ENCODE measurements at places on chromosomes 16 and 17. TPM values are rescaled to one million over a fixed set of nuclear protein-coding genes. Genes with fewer than 3 reads are reported as not detected.

- no peaks in the 10 kb centered on the region for H3K4me1 ChIP-seq
- peaks cover 8% of the 10 kb centered on the region for H3K27me3 ChIP-seq
- no peaks in the 10 kb centered on the region for H3K36me3 ChIP-seq
- H3K27ac ChIP-seq: no peak overlapping the region
Measured at GRCh38 chr16:81216706-81217105, 21.8 kb upstream of the BCO1 start.

DNA sequence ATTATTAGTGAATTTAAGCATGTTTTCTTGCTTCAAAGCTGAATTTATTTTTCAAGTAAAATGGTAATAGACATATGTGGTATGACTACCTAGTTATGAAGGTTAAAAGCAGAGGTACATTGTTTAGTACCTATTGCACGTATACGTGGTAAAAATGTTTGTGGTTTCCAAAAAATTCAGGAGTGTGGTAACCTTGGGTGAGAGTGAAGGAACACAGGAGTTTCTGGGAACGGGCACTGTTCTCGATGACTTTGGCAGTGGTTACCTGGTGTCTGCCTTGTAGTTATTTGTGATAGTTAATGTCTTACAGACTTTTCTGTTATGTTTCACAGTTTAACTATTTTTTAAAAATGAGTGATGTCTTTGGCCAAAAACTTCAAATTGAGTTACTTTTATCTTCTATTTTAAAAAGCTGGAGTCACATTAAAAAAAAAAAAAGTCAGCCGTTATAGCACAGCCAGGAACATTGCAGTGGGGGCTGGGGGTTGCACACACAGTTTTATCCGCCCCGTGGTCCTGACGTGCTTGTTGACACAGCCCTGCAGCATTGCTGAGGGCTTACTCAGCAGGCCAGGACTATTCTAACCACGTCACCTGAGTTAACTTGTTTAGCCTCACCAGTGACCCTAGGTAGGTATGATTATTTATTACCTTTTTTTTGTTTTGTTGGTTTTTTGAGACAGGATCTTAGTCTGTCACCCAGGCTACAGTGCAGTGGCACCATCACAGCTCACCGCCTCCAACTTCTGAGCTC lies 10.9 kb downstream of the JPT2 start:
- H3K4me1 ChIP-seq: no peaks in the 10 kb centered on the region
- no peak for DNase-seq
- H3K4me3 ChIP-seq: no peak overlapping the region
- peak overlapping the region; percentile 68 for H3K27ac ChIP-seq
- H3K36me3 ChIP-seq: peaks cover 82% of the 10 kb centered on the region

GRCh38 chr17:3792481-3792880 lies 8.5 kb downstream of the ITGAE start:
- no peaks in the 10 kb centered on the region for H3K36me3 ChIP-seq
- no peaks in the 10 kb centered on the region for H3K27me3 ChIP-seq
- no peak overlapping the region for H3K27ac ChIP-seq

GRCh38 chr16:77660311-77660710 lies 62.0 kb upstream of the NUDT7 start:
- DNase-seq: peak; percentile 3
- no peaks in the 10 kb centered on the region for H3K4me1 ChIP-seq
- no peak overlapping the region for H3K4me3 ChIP-seq
- no peaks in the 10 kb centered on the region for H3K36me3 ChIP-seq
- H3K27ac ChIP-seq: no peak overlapping the region

DNA sequence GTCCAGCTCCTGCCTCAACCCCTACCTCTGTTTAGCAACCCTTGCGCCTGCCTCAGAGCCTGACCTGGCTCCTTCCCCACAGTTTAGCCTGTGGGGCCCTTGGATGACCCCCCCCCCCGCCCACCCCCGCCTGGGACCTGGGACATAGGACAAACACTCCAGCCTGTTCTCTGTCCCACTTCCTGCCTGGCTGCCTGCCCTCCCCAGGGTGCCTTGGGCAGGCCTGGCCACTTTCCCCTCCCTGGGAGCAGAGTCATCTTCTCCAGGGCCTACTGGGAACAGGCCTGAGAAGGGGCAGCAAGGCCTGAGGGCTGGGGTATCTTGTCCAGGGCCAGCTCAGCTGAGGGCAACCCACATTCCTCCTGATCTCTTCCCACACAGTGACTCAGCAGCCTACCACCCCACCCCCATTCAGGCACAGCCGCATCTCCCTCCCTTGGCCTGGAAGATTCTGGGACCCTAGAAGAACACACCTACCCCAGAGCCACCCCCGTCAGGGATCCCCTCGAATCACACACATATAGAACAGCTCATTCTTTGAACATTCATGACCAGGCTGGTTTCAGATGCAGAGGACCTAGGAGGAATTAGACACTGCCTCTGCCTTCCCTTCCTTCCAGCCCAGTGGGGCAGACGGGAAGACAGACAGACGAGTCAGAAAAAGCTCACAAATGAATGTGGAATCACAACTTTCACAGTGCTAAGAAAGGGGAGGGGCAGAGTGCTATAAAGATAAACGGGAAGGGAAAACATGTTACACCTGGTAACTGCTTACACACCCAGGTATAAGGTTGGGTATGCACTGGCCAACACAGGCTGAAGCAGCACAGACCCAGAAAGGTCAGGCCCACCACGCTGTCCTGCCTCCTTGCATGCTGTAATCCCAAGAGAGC lies 6.0 kb downstream of the FHOD1 start:
- peaks cover 27% of the 10 kb centered on the region for H3K4me1 ChIP-seq
- H3K27ac ChIP-seq: peak overlapping the region; percentile 32
- H3K36me3 ChIP-seq: peaks cover 13% of the 10 kb centered on the region
- no peak overlapping the region for H3K4me3 ChIP-seq

GRCh38 chr17:65892912-65893377 lies 299.0 kb downstream of the CEP112 start:
- no peaks in the 10 kb centered on the region for H3K27me3 ChIP-seq
- DNase-seq: no peak
- H3K27ac ChIP-seq: no peak overlapping the region
- H3K36me3 ChIP-seq: no peaks in the 10 kb centered on the region
- H3K4me3 ChIP-seq: no peak overlapping the region

- DNase-seq: peak; percentile 59
- H3K36me3 ChIP-seq: no peaks in the 10 kb centered on the region
- H3K27ac ChIP-seq: peak overlapping the region; percentile 97
- peak overlapping the region; percentile 81 for H3K4me3 ChIP-seq
- peaks cover 48% of the 10 kb centered on the region for H3K4me1 ChIP-seq
Measured at GRCh38 chr17:43368740-43369506, 29.9 kb upstream of the ARL4D start.

DNA sequence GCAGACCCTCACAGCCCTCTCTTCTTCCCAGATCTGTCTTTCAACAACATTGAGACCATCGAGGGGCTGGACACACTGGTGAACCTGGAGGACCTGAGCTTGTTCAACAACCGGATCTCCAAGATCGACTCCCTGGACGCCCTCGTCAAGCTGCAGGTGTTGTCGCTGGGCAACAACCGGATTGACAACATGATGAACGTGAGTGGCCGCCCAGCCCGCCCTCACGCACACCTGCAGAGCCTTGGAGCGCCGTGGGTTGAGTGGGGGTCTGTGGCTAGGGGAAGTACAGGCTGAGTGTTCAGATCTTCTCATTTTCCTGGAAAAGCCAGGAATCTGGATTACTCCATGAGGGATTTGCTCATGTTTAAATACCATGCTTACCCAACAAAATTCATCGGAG lies 15.2 kb downstream of the DRC3 start:
- H3K4me1 ChIP-seq: no peaks in the 10 kb centered on the region
- H3K27ac ChIP-seq: no peak overlapping the region
- no peak for DNase-seq
- H3K4me3 ChIP-seq: no peak overlapping the region
- no peaks in the 10 kb centered on the region for H3K27me3 ChIP-seq

DNA sequence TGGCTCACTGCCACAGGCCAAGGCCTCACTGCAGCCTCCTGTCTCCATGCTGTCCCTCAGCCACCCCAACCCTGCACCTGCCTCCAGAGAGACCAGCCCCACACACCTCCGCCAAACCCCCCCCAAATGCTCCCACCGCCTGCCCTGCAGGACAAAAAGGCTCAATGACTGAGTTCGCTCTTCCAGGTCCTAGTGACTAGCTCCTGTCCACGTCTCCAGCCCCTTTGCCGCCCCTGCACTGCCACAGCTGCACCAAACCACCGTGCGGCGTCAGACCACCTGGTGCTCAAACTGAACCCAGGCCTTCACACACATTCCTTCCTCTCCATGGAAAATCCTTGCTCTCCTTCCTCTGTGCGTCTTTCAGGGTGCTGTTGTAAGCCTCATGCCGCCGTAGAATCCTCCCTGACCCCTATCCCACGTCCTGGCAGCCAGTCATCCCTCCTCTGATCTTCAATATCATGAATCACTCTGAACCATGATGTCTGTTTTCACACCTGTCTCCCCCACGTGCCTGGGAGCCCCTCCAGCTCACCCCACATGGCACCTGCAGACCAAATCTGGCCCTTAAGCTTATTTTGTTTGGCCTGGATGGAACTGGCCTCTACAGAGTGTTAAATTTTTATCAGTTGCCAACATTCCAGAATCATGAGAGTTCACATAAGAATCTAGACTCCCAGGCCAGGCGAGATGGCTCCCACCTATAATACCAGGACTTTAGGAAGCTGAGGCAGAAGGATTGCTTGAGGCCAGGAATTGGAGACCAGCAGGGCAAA lies 4.3 kb upstream of the GSG1L start:
- DNase-seq: no peak
- no peaks in the 10 kb centered on the region for H3K36me3 ChIP-seq
- H3K27me3 ChIP-seq: peaks cover 35% of the 10 kb centered on the region
- no peak overlapping the region for H3K4me3 ChIP-seq
- H3K4me1 ChIP-seq: peaks cover 3% of the 10 kb centered on the region
- no peak overlapping the region for H3K27ac ChIP-seq

- peaks cover 12% of the 10 kb centered on the region for H3K36me3 ChIP-seq
- DNase-seq: no peak
- peak overlapping the region; percentile 59 for H3K27ac ChIP-seq
- H3K27me3 ChIP-seq: no peaks in the 10 kb centered on the region
- H3K4me1 ChIP-seq: peaks cover 49% of the 10 kb centered on the region
Measured at GRCh38 chr16:11793840-11794239, 3.2 kb downstream of the ZC3H7A start.

- H3K4me3 ChIP-seq: no peak overlapping the region
- no peaks in the 10 kb centered on the region for H3K27me3 ChIP-seq
- no peak for DNase-seq
- no peaks in the 10 kb centered on the region for H3K36me3 ChIP-seq
- no peak overlapping the region for H3K27ac ChIP-seq
Measured at GRCh38 chr17:17938388-17939107, 33.7 kb downstream of the TOM1L2 start.

- H3K27ac ChIP-seq: no peak overlapping the region
- H3K4me3 ChIP-seq: no peak overlapping the region
- H3K36me3 ChIP-seq: peaks cover 65% of the 10 kb centered on the region
- no peak for DNase-seq
- no peaks in the 10 kb centered on the region for H3K27me3 ChIP-seq
- H3K4me1 ChIP-seq: peaks cover 13% of the 10 kb centered on the region
Measured at GRCh38 chr16:89695086-89695874, 6.2 kb downstream of the SPATA2L start.

GRCh38 chr16:71610447-71610846 lies 15.5 kb upstream of the MARVELD3 start:
- no peak for DNase-seq
- H3K27ac ChIP-seq: no peak overlapping the region
- H3K36me3 ChIP-seq: no peaks in the 10 kb centered on the region
- peaks cover 6% of the 10 kb centered on the region for H3K27me3 ChIP-seq

DNA sequence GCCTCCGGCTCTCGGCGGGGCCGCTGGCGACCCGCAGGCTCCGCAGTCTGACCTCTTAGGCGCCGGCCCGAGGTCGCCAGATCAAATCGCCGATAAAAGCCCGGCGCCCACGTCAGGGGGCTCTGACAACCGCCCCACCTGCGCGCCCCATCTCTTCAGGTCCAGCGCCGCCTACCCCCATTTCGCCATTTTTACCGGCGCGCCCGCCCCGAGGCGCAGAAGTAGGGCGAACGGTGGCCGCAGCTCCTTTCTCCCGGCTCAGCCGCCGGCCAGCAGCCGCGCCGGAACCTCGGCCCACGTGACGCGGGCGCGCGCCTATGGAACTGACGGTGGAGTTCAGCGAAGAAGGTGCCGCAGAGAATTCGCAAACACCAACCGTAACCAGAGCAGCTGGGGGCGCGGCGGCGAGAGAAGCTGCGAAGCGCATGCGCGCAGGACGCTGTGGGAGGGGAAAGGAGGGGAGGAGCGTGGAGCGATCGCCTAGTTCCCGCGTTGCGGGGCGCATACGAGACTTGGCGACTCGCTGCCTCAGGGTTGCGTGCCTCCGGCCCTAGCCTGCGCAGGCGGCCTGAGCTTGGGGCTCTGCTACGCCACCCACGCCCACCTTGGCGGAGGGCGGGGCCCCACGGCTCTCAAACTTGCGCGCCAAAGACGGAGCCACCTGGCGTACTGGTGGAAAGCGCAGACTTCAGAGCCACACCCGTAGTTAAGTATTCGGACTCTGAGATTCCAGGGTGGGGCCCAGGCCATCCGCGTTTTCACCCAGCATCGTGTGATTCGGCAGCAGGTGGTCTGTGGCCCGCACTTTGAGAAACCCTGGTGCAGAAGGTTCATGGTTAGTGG lies at the start of gene TRIM37:
TRIM37 (minus strand) TSS at position 418 of the 843 bp plus-strand sequence. CDS start 419 bp downstream, outside the sequence.
- peak within 1 kb of the TSS; percentile 70 for H3K4me3 ChIP-seq
- peaks cover 4% of the 10 kb centered on the region for H3K4me1 ChIP-seq
- DNase-seq: peak; percentile 100
- peaks cover 7% of the 10 kb centered on the region for H3K36me3 ChIP-seq
- H3K27me3 ChIP-seq: no peaks in the 10 kb centered on the region

DNA sequence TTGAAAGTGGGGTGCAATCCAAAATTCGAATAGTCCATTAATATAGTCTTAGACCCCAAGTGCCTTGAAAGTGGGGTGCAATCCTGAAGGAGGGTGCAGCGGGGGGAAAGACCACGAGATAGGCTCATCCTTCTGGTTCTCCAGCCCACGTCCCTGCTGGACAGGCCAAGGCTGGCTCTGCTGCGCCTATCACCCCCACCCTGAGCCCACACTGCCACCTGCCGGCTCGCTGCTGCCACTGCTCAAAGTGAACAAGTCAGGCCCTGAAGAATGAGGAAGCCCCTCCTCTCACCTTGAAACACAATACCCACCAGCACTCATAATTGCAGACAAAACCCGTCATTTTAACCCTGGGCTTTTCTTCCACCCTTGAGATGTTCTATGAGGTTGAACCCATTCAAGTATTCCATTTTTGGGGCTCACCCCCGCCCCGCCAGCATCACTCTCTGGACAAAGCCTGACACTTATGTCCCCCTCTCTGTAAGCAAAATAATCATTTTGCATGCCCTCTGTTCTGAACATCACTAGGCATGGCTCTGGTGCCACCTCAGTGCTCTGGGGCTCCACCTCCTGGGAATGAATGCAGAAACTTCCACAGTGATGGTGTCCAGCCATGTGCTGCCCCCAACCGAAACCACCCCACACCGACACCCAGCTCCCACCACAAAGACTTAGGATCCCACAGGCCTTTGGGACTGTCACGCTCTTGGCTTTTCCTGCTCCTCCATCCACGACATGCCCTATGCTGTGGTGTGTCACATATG lies 56.8 kb downstream of the BEAN1 start:
- H3K27me3 ChIP-seq: no peaks in the 10 kb centered on the region
- peaks cover 23% of the 10 kb centered on the region for H3K4me1 ChIP-seq
- no peaks in the 10 kb centered on the region for H3K36me3 ChIP-seq
- no peak overlapping the region for H3K27ac ChIP-seq

Gene C17orf113
- 0.71 TPM for total RNA-seq

Gene PTRH2
- 23.2 TPM for total RNA-seq

Gene VAT1L
- 0.24 TPM for total RNA-seq

Gene GLP2R
- 0.05 TPM for total RNA-seq

Gene CCL1
- total RNA-seq: 0.71 TPM

Gene CA5A
- 0.09 TPM for total RNA-seq

Gene SP6
- total RNA-seq: 0.28 TPM

Gene TSNAXIP1
- total RNA-seq: 0.76 TPM

Gene KIF2B
- total RNA-seq: not detected

Gene DGKE
- 8.9 TPM for total RNA-seq

Gene SLC46A1
- 13.1 TPM for total RNA-seq

Gene DDX5
- total RNA-seq: 584 TPM

Gene KCNH4
- total RNA-seq: 0.05 TPM

Gene HOXB1
- total RNA-seq: not detected

Measured in thymus (tissue), 14 donors.